ENCODE measurements at places on chromosomes 1 and 21. TPM values are rescaled to one million over a fixed set of nuclear protein-coding genes. Genes with fewer than 3 reads are reported as not detected.

CFAP107 gene
- 8.5 TPM for total RNA-seq

DNA sequence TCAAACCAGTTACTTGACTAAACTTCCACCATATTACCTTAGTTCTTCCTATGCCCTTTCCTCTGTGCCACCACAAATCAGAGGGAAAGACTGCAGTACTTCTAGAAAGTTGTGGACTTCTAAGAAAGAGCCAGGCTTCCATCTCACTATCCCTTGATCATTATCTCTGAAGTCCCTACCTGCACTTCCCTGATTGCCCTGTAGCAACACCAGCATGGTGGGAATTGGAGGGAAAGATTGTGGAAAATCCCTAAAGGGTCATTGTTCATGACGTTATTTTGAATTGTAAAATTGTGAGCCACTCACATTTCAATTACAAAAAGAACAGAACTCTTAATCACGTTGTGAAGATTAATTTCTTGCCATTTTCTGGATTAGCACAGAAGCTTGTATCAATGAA is 23.4 kb upstream of the KIAA1614 start:
- no peaks in the 10 kb centered on the region for H3K27me3 ChIP-seq
- no peak overlapping the region for H3K4me3 ChIP-seq
- no peaks in the 10 kb centered on the region for H3K4me1 ChIP-seq
- no peak overlapping the region for H3K27ac ChIP-seq

GRCh38 chr21:36728371-36729111 is 29.6 kb downstream of the SIM2 start:
- no peaks in the 10 kb centered on the region for H3K4me1 ChIP-seq
- no peak overlapping the region for H3K4me3 ChIP-seq
- no peak for DNase-seq
- peaks cover 4% of the 10 kb centered on the region for H3K27me3 ChIP-seq

GRCh38 chr1:37035796-37036666 is 1.7 kb upstream of the GRIK3 start:
- no peak for DNase-seq
- H3K27ac ChIP-seq = no peak overlapping the region
- no peak overlapping the region for H3K4me3 ChIP-seq

FAM163A gene
- not detected for total RNA-seq

MTMR11 gene
- total RNA-seq = 10.1 TPM

RCC2 gene
- total RNA-seq = 43.1 TPM

GRCh38 chr21:27802816-27803475 is 836.1 kb upstream of the ADAMTS5 start:
- no peaks in the 10 kb centered on the region for H3K27me3 ChIP-seq
- DNase-seq = no peak
- H3K4me1 ChIP-seq = no peaks in the 10 kb centered on the region
- H3K27ac ChIP-seq = no peak overlapping the region
- no peak overlapping the region for H3K4me3 ChIP-seq

GRCh38 chr1:71853360-71853759 is 429.0 kb downstream of the NEGR1 start:
- no peak overlapping the region for H3K27ac ChIP-seq
- H3K4me3 ChIP-seq = no peak overlapping the region
- DNase-seq = no peak

GRCh38 chr1:97365026-97365425 is 555.8 kb downstream of the DPYD start:
- H3K27me3 ChIP-seq = no peaks in the 10 kb centered on the region
- H3K36me3 ChIP-seq = no peaks in the 10 kb centered on the region
- H3K27ac ChIP-seq = no peak overlapping the region

DNA sequence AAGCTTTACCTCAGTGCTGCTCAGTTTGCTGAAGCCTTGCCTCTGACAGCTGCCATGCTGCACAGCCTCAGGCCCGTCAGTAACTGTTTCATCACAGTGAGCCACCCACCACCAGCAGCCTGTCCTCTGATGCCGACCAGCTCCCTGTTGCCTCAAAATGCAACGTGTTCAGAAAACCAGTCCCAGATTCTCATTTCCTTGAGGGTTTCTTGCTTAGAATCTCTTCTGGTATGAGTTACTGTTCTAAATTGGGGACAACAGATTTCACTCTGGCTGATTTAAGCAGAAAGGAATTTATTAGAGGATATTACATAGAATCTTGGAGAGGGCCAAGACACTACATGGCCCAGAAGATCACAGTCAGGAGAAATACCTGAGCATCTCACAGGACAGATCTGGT is 11.0 kb downstream of the UBL4B start:
- no peak overlapping the region for H3K4me3 ChIP-seq
- H3K27me3 ChIP-seq = no peaks in the 10 kb centered on the region
- H3K27ac ChIP-seq = no peak overlapping the region
- H3K36me3 ChIP-seq = no peaks in the 10 kb centered on the region
- H3K4me1 ChIP-seq = no peaks in the 10 kb centered on the region

GRCh38 chr1:6423321-6423999 is 1.1 kb upstream of the ESPN start:
- peaks cover 7% of the 10 kb centered on the region for H3K4me1 ChIP-seq
- no peak overlapping the region for H3K27ac ChIP-seq
- peaks cover 15% of the 10 kb centered on the region for H3K27me3 ChIP-seq
- no peak overlapping the region for H3K4me3 ChIP-seq
- peak; percentile 40 for DNase-seq

GRCh38 chr1:201721082-201722049 is 107.6 kb upstream of the IPO9 start:
- H3K4me3 ChIP-seq = no peak overlapping the region
- DNase-seq = peak; percentile 50
- H3K4me1 ChIP-seq = peaks cover 18% of the 10 kb centered on the region

DNA sequence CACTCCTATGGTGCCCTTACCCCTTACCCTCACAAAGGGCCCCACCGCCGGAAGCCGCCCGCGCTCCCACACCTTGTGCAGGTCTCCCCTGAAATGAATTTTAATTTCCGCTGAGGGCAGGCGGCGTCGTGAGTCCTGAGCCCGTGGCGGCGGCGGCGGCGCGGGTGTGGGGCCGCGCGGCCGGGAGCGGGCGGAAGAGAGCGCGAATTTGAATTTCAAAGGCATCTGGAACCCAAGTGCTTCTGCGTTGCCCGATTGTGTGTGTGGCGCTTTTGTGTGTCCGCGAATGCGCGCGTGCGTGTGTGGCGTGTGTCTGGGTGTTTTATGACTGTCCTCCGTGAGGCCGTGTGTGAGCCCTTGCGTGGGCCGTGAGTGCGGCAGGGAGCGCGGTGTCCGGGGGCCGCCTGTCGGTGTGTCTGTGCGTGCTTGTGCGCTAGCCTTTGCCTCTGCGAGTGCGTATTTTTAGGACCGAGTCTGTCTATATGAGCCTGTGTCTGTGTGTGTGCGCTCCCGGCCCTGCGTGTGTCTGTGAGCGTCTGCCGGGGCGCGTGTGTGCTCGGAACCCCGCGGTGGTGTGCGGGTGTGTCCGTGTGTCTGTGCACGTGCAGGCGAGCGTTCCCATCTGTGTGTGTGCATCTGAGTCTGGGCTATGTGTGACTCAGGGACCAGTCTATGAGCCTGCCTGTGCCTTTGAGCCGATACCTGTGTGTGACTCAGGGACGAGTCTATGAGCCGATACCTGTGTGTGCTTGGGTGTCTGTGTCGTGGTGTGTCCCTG is 7.9 kb upstream of the ADGRB2 start:
- H3K4me3 ChIP-seq = no peak overlapping the region
- H3K27ac ChIP-seq = no peak overlapping the region
- H3K27me3 ChIP-seq = peaks cover 37% of the 10 kb centered on the region
- H3K4me1 ChIP-seq = no peaks in the 10 kb centered on the region

- no peaks in the 10 kb centered on the region for H3K27me3 ChIP-seq
Measured at GRCh38 chr1:245715970-245716369, 561.2 kb downstream of the KIF26B start.

GRCh38 chr1:194227161-194227560 is 1040.7 kb upstream of the B3GALT2 start:
- no peaks in the 10 kb centered on the region for H3K27me3 ChIP-seq
- no peaks in the 10 kb centered on the region for H3K36me3 ChIP-seq
- H3K4me1 ChIP-seq = no peaks in the 10 kb centered on the region
- H3K27ac ChIP-seq = no peak overlapping the region
- no peak for DNase-seq
- H3K4me3 ChIP-seq = no peak overlapping the region

GRCh38 chr1:35557118-35557610 is at the start of gene KIAA0319L:
Gene KIAA0319L, minus strand, starts transcription at chr1:35557403. Its CDS starts 2,912 bp downstream, at chr1:35554491.
- no peak for DNase-seq
- peaks cover 13% of the 10 kb centered on the region for H3K36me3 ChIP-seq
- H3K4me1 ChIP-seq = peaks cover 32% of the 10 kb centered on the region
- no peaks in the 10 kb centered on the region for H3K27me3 ChIP-seq
- peak within 1 kb of the TSS; percentile 89 for H3K27ac ChIP-seq
- H3K4me3 ChIP-seq = peak within 1 kb of the TSS; percentile 82

Data from lung (tissue), 17 donors.